ENCODE measurements at places on chromosomes 13 and 19. TPM values are rescaled to one million over a fixed set of nuclear protein-coding genes. Genes with fewer than 3 reads are reported as not detected.

- DNase-seq = no peak
Observed at GRCh38 chr13:50141375-50141975, 126.2 kb downstream of the KCNRG start.

GRCh38 chr19:883661-884211 is 9.3 kb downstream of the MED16 start:
- DNase-seq = no peak

DNA sequence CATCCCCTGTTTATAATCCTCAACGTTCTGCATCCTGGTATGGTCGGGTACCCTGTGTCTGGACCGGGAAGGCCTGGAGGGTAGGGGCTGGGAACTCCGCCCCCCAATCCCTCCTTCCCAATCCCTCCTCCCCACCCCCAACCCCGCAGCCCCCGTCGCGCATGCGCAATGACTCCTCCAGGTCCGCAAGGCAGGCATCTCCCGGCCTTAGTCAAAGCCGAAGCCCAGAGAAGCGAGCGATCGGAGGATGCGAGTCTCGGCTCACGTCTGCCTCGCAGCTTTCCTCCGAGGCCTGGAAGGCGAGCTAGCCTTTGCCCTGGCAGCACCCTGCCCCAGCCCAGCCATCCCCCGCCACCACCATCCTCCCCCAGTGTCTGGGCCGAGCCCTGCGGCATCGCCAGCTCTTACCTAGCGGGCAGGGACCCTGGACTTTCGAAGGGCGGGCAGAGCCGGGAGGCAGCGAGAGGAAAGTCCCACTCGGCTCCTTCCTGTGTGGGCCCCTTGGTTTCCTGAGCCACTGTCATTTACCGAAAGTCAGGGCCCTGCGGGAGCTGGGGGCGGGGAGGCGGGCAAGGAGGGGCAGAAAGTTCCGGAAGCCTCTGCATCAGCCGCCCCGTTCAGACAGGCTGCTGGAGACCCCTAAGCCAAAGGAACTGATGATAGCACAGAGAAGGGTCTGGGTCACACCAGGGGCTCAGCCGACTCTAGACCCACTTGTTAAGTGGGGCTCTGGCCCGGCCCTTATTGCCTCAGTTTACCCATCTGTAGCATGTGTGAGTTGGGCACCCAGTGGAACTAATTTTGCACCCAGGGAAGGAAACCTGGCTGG is at the start of gene JAK3:
JAK3 (minus strand) TSS at position 445 of the 829 bp plus-strand sequence. CDS start 3,565 bp downstream, outside the sequence.
- DNase-seq = peak; percentile 84

DNA sequence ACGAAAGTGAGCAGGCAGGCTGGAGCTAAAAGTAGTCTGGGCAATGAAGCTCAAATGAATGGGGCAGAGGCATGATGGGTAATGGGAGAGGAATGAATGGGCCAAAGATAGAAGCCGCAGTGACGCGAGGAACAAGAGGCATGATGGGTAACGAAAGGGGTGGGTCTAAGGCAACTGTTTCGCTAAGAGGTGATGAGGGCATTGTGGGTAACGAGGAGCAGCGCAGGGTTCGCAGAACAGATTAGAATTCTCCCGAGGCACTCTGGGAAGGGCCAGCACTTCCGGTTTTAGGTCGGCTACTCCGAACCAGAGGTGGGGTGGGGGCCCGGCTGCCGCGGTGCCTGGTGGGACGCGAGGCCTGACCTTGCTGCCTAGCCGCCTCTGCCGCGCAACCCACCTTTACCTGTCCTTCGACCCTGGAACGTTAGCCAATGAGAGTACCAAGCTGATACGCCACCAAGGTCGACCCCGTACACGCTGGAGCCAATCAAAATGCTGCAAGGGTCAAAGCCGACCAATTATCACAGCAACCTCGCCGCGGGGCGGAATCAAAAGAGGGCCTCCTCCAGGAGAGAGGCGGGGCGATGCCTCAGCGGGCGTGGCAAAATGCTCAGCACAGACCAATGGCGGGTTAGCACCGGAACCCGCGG is 563 bp upstream of the TOMM40 start:
- peak; percentile 100 for DNase-seq

DNA sequence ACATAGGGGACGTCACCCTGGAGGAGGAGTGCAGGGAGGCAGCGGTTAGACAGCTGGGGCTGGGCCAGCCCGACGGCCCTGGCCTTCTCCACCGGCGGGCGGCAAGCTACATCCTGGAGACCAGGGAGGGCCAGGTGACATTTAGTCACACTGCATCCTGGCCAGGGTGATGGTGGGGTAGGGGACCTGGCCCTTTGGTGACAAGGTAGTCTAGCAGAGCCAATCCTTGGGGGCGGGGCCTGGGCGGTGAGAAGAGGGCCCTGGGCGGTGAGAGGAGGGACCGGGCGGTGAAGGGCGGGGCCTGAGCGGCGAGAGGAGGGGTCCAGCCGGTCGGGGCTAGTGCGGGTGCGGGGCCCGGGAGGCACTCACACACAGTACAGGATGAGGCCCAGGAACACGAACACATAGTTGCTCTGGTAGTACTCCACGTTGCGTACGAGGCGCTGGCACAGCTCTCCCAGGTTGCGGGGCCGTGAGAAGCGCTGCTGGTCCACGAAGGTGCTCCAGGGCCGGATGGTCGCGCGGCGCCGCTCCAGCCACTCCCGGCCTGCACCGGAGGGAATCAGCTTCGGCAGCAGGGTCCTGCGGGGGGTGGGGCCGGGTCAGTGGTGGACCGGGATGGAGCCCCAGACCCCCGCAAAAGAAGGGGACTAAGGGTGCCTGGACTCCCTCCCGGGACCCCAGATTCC is 610 bp downstream of the RABAC1 start:
- DNase-seq = peak; percentile 93

DNA sequence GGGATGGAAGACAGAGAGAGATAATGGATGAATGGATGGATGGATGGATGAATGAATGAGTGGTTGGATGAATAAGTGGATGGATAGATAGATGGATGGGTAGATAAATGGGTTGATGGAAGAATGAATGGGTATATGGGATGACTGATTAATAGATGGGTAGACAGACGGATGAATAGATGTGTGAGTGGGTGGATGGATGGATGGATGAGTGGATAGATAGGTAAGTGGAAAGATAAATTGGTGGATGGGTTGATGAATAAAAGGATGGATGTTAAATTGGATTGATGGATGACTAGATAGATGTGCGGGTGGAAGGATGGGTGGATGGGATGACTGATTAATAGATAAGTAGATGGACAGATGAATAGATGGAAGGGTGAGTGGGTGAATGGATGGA is 1.4 kb downstream of the CASP14 start:
- DNase-seq = no peak

DNA sequence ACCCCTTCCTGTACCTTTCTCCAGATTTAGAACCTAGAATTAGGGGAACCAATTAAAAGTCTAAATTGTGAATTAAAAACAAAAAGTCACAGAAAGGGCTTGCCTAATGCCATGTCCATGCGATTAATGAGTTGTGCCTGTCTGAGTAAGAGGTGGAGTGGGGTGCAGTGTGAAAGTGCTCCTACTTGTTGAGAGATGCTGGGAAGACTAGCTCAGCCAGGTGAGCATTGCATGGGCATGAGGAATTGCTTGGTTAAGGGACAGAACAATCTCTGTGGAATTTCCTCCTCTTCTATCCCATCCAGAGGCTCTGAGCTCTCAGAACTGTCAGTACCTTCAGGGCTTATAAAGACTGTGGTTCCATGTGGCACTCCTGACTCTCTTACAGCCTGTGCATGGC is 159.0 kb upstream of the UBL3 start:
- no peak for DNase-seq

- DNase-seq = no peak
Observed at GRCh38 chr19:2484178-2484937, 8.4 kb downstream of the GADD45B start.

DNA sequence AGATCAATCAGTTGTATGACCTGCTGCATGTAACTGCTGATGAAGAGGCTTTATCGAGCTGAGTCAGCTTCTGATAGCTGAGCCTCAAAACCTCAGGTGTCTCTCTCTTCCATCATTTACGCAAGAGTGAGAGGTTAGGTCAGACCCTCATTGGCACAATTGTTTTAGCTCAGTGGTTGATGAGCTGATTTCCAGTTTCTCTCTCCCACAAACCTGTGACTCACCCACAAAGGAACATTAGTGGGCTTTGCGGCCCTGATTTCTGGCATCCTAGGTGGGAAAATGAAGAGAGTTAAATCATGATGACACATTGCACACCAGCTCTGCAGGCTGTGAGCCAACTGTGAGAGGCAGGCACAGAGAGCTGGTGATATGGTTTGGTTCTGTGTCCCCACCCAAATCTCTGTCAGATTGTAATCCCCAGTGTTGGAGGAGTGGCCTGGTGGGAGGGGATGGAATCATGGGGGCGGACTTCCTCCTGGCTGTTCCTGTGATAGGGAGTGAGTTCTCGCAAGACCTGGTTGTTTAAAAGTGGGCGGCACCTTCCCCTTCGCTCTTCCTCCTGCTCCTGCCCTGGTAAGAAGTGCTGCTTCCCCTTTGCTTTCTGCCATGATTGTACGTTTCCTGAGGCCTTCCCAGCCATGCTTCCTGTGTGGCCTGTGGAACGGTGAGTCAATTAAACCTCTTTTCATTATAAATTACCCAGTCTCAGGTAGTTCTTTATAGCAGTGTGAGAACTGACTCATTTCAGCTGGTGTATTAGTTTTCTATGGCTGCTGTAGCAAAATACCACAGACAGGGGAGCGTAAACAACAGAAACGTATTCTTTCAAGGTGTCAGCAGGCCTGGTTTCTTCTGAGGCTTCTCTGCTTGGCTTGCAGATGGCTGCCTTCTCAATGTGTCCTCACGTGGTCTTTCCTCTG is 33.5 kb upstream of the TMTC4 start:
- no peak for DNase-seq

GRCh38 chr13:106630650-106631049 is 62.7 kb upstream of the ARGLU1 start:
- DNase-seq = no peak

DNA sequence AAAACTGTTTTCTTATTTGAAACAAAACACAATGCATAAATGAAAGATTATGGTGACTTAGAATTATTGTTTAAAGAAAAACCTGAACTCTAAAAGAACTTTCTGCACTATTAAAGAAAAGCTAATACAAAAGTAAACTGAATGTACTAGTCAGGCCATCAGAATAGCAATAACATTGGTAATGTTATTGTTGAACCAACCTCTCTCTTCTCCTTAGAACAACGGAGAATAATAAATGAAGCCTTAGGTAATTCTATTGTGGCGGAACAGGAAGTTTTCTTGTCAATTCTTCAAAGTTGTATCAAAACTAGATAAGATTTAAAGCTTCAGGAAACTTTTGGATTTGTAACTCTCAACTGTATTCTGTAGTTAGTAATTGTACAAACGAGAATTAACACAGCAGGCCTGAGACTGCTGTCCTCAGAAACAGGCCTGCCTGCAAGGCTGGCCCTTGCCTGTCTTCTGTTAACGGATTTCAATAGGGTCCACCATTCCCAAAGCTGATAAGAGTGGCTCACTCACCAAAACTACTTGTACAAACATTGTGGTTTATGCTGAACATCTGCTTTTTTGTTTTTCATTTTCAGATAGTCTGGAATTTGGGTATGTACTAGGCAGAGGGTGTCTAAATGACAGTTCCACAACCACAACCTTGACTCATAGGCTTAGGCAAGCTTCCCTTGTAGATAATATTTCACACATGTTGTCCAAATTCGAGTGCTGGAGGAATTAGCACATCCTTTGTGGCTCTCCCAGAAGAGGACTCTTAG is 825.8 kb downstream of the GPC5 start:
- no peak for DNase-seq

GRCh38 chr19:17841371-17841809 is 6.4 kb downstream of the JAK3 start:
- DNase-seq = no peak

GRCh38 chr19:13302526-13303270 is 152.5 kb downstream of the IER2 start:
- no peak for DNase-seq

GRCh38 chr19:44332145-44332544 is 24.3 kb downstream of the ZNF112 start:
- no peak for DNase-seq

DNA sequence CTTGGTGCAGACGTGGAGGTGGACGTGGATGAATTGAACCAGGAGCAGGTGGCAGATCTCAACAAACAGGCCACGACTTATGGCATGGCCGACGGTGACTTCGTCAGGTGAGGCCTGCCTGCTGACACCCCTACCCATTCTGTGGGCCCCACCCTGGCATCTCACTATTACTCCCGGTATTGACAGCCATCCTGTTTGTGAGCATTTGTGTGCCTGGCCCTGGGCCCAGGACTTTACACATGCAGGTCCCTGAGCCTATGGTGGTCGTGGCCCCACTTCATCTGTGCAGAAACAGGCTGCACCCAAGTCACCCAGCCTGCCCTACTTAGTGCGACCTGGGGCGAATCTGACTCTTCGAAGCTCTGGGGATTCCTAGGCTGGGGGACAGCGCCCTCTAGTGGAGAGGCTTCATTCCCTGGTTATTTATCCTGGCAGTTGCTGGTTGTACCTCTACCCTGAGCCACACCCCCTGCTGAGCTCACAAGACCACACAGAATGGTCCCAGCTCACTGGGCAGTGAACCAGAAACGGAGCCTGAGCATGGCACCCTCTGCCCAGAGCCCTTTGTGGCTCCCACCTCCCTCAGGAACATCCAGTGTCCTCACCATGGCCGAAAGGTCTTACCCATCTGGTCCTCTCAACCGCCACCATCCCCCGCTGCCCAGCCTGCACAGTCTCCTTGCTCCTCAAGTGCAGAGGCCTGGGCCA is 16.9 kb downstream of the ZNF296 start:
- DNase-seq = no peak

GRCh38 chr19:53977429-53977990 is 13.9 kb upstream of the CACNG6 start:
- no peak for DNase-seq

GRCh38 chr19:10112037-10112761 is 706 bp downstream of the P2RY11 start:
- DNase-seq = no peak

- no peak for DNase-seq
Observed at GRCh38 chr13:109130093-109130835, 500.9 kb downstream of the MYO16 start.

- DNase-seq = no peak
Observed at GRCh38 chr13:104586051-104586746, 1520.0 kb upstream of the SLC10A2 start.

- DNase-seq = no peak
Observed at GRCh38 chr13:101308247-101309013, 107.9 kb downstream of the NALCN start.

DNA sequence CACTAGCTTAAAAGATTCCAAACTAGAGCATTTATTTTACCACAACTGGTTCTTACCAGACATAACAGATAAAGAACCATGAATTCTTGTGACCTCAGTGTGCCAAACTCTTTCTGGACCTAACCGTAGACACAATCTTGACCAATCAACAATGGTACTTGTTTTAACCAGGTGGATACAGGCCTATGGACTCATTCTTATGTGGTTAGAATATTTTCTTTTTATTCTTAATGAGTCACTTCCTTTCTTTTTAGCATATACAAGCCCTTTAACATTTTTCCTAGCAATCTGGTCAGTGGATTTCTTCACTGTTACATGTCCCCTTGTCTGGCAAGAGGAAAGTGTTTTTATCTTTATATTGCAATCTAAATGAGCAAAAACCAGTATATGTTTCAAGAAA is 792.1 kb upstream of the SPRY2 start:
- no peak for DNase-seq

The MEDAG gene
- total RNA-seq = not detected

The OR7A5 gene
- not detected for total RNA-seq

The PGPEP1 gene
- total RNA-seq = 38.3 TPM

The ZNF728 gene
- total RNA-seq = not detected

The KIR3DL2 gene
- 1.1 TPM for total RNA-seq
